Suppressor macrophage (primary cell): ENCODE measurements at places on chromosomes 7 and 10.

- no peak for DNase-seq
Observed at GRCh38 chr10:48383393-48383792, 76.9 kb downstream of the MAPK8 start.

GRCh38 chr7:145263886-145264285 is 428.0 kb upstream of the TPK1 start:
- no peak for DNase-seq

- no peak for DNase-seq
Observed at GRCh38 chr7:66301249-66301648, 96.1 kb downstream of the TPST1 start.

GRCh38 chr7:40232242-40232893 is 97.6 kb downstream of the SUGCT start:
- peak; percentile 71 for DNase-seq

- no peak for DNase-seq
Observed at GRCh38 chr10:91050371-91051034, 129.6 kb upstream of the ANKRD1 start.

GRCh38 chr10:19764111-19764510 is 52.1 kb upstream of the PLXDC2 start:
- DNase-seq = no peak

- DNase-seq = no peak
Observed at GRCh38 chr7:80537091-80537490, 25.2 kb upstream of the GNAT3 start.

- DNase-seq = no peak
Observed at GRCh38 chr10:121337427-121337826, 260.8 kb downstream of the FGFR2 start.

DNA sequence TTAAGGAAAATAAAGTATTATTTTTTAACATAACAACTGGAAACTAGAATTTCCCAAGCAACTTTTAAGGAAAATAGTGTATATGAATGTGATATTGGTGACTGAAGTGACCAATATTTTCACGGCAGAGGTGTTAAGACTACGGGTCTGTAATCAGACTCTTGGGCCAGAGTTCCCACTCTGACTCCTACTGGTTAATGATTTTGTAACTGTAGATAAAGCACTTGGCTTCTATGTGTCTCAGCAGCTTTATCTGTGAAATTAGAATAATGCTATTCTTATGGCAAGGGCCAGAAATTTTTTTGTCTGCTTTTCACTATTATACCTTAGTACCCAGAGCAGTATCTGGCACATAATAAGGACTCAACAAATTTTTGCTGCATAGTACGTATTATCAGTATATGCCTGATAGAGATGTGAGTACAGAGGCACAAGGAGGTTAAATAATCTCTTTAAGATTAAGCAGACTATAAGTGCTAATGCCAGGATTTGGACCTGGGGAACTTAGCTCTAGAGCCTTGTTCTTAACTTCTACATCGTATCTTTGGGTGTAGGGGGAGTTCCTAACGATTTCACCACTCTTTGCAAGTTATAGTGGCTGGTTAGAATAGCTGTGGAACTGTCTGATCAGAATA is 186.1 kb upstream of the SLC26A5 start:
- no peak for DNase-seq

GRCh38 chr7:125599387-125599786 is 669.8 kb upstream of the POT1 start:
- no peak for DNase-seq

GRCh38 chr7:124440081-124440480 is 325.5 kb downstream of the GPR37 start:
- DNase-seq = no peak

DNA sequence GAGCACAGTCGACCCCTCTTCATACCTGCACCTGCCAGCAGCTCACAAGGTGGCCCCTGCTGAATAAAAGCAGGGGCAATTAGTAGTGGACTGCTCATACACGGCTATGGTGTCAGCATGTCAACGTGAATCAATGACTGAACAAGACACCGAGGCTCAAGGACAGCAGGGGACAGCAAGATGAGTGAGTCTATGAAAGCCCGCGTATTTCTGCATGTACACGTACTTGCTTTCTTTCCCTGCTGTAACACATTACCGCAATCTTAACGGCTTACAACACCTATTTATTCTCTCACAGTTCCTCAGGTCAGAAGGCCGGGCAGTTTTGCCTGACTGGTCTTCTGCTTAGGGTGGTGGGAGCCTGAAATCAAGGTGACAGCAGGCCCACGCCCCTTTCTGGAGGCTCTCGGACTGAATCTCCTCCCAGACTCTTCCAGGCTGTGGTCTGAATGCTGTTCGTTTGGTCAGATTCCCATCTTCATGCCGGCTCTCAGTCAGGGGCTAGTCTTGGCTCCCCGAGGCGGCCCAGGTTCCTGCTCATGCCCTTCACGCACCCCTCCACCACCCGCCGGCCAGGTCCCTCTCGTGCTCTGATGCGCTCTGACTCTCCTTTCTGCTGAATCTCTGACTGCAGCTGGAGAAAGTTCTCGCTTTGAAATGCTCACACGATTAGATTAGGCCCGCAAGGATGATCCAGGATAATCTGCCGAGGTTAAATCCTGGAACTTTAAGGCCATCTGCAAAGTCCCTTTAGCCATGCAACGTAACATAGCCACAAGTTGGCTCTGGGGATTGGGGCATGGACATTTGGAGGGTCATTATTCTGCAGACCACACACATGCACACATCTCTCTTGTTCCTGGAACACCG is 7.8 kb upstream of the PPP2R2D start:
- DNase-seq = no peak

DNA sequence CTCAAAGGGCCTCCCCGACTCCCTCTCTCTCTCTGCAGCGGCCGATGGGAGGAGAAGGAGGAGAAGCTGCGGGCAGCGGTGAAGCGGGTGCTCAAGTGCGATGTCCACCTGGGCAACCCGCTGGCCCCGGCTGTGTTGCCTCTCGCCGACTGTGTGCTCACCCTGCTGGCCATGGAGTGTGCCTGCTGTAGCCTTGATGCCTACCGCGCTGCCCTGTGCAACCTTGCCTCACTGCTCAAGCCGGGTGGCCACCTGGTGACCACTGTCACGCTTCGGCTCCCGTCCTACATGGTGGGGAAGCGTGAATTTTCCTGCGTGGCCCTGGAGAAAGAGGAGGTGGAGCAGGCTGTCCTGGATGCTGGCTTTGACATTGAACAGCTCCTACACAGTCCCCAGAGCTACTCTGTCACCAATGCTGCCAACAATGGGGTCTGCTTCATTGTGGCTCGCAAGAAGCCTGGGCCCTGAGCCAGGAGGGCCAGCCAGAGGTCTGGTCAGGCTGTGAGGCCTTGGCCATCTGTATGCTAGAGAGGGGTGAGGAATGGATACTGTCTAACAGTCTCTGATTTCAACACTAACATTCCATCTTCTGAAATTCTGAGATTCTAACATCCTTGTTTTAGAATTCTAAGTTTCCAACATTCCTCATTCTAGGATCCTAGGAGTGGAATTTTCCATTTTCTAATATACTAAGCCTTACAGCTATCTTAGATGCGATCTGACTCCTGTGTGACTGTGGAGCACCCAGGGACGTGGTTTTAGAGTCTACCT is 3.6 kb downstream of the INMT start:
- no peak for DNase-seq

DNA sequence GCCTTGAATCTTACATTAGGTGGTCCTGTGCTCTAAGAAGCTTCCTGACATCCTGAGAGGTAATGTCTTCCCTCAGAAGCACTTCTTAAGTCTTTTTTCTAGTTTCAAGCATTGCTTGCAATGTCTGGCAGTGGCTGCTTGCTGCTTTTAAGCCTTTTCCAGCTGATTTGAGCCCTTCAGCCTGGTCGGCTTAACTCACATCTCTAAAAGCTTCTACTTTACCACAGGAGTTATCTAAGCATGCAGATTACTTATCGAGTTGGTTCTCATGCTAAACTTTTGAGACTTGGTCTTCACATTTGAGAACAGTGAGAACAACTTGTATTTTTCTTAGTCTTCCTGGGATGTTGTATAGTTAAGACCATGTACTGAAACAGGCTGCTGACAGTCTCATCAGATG is 3.9 kb downstream of the LRMDA start:
- DNase-seq = no peak

- peak; percentile 24 for DNase-seq
Observed at GRCh38 chr7:31192986-31193385, 140.9 kb downstream of the ADCYAP1R1 start.

DNA sequence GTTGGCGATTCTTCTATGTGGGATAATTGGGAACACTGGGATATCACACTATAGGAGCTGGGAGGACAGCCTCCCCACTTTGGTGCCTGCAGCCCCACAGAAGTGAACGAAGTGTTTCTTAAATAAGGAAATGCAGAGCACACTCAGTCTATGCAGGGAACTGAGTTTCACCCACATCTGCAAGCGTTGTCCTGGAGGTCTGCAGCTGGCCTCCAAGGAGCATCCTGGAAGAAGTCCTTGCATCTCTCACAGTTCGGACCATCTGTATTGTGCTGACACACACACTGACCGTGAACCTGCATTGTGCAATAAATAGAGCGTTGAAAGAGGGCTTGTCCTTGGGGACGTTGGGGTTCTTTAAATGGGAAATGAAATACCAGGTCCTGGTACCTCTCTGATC is 25.8 kb downstream of the LAMB4 start:
- DNase-seq = no peak

DNA sequence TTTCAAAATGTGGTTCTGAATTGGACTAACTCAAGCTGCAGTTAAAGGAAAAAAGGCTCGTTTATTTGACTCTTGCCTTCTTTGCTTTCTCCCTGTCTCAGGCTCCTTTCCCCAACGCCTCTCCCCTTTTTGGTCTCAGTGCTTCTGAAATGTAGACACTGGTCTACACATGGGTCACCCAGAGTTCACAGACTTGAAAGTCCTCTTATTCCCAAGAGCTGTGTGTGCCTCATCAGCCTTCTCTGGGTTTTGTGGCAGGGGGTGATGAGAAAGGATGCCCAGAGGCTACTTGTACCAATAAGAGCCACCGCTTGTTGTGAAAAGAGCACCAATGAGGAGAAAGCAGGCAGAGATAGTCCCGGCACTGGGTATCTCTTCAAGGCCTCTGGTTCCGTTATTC is 125.7 kb downstream of the BICC1 start:
- DNase-seq = no peak

DNA sequence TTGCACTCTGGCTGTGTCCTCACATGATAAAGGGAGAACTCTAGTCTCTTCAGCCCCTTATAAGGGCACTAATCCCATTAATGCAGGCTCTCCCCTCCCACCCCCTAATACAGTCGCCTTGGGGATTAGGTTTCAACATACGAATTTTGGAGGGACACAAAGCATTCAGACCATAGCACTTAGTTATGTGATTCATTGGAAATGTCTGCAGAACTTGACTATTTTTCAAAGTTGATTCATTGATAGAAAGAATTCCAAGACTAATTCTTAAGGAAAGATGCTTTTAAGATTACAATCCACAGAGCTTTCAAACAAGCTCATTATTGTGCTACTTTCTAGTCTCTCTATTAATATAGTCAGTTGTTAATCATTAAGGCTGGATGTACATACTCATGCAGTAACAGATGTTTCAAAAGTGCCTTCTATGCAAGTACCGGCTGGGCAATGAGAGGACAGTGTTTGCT is 85.3 kb upstream of the RPA3 start:
- no peak for DNase-seq

- DNase-seq = no peak
Observed at GRCh38 chr10:13502380-13502779, 26.4 kb downstream of the BEND7 start.

DNA sequence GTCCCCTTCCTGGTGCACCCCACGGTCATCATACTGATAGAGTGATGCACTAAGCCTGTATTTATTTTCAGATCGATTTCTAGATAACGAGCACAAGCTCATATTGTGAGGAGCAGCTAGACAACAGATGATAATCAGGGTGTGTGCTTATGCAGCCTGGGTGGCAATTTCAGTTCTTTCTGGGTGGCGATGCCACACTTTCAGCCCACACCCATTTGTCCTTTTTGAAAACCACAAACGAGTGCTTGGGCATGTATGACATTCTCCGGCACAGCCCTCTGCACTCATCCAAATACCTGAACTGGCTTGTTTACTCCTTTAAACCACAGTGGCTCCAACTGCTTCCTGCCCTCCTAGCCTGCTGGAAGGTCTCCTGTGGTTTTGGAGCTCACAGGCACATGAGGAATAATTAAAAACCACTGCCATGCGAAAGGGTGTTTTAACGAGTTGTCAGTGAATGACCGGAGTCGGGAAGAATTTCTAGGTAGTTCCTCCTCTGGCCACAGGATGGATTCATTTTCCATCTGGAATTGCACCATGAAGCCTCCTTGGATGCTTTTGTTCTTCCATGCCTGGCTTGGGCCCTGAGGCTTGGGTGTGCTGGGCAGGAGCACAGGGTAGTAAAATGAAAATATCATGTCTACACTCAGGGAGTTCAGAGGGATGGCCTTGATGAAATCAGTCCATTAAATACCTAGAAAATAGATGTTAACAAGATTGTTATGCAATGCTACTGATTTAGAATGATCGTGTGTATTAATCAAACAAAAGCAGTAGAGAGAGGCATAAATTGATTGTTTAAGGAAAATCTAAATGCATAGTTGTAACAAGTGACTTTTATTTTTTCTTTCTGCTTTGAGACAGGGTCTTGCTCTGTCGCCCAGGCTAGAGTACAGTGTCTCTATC is 52.4 kb upstream of the ITGB1 start:
- peak; percentile 13 for DNase-seq

DNA sequence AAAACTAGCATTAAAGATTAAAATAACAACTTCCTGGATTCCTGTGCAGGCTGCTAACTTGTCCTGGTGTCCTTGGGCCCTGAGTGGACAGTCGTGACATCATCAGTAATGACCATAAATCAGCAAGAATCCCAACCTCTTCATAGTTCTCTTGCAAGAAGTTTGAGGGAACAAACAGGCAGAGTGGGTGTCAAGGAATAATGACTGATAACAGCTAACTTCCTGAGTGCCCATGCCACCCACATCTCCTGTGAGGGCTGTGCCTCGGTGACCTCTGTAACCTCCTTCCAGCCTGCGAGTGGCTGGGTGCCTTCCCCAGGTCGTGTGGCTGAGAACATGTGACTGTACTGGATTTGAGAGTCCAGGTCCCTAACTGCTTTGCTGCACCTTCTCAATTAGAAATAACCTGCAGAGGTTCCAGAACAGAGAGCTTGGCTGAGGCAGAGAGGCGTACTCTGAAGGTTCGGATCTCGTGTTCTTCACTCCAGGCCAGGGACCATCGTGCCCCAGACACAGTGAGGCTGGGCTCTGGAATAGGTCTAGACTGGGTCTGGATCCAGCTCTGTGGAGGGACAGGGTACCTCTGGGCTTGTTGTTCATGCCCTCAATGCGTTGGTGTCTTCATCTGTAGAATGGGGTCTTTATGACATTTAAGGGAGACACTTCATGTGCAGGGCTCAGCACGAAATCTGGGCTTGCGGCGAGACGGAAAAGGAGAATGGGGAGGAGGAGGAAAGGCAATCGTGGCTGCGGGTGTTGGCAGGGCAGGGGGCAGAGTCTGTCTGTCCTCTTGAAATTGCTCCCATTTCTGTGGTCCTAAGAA is 313.1 kb upstream of the ZNF32 start:
- peak; percentile 57 for DNase-seq

GRCh38 chr7:69895446-69895845 is 297.2 kb downstream of the AUTS2 start:
- DNase-seq = no peak
